Mesenchymal stem cell (in vitro differentiated cells and primary cell): ENCODE measurements at places on chromosomes 1 and 21.
A peak's percentile ranks its signal among the peaks of the same experiment; 100 is the strongest.

DNA sequence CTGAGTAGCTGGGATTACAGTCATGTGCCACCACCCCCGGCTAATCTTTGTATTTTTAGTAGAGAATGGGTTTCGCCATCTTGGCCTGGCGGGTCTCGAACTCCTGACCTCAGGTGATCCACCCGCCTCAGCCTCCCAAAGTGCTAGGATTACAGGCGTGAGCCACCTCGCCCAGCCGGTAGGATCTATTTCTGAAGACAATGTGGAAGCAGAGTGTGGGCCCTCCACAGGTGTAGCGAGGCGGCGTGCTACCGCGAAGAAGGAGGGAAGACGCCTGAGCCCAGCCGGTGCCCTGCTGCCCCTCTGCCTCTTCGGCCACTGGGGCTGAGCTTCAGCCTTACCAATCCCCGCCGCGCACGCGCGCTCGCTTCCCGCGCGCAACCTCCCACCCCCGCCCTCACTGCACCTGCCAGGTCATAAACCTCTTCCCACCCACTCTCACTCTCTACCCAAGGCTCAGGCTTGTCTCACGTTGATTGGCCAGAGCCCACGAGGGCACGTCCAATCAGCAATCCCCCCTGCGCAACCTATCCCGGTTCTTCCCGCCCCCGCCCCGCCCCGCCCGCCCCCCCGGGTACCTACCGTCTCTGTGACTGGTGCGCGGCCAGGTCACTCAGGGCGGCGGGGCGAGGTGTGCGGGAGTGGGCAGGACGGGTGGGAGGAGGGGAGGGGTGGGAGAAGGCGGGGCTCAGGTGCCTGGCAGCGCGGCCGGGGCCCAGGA is 409 bp upstream of the HOOK1 start:
- no peak overlapping the region for H3K27ac ChIP-seq
- peaks cover 14% of the 10 kb centered on the region for H3K4me1 ChIP-seq
- DNase-seq, result no peak
- no peaks in the 10 kb centered on the region for H3K27me3 ChIP-seq
- peak overlapping the region; percentile 34 for H3K4me3 ChIP-seq
- no peaks in the 10 kb centered on the region for H3K36me3 ChIP-seq

DNA sequence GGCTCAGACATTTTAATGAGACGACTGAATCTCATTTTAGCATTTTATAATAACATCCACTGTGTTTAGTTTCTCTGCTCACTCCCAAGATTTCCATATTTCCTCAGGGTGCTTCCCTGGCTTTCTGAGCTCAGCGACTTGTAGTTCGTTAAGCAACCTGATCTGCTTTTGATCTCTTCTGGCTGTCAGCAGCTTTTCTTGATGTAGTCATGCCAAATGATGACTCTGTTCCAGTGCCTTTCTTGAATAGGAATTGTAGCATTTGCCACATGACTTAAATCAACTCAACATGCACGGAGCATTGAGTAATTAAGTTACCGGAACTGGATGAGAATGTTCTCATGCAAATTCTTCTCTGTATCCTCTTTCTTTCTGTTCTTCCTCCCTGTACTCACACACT is 246.1 kb downstream of the FMN2 start:
- no peaks in the 10 kb centered on the region for H3K27me3 ChIP-seq
- no peaks in the 10 kb centered on the region for H3K4me1 ChIP-seq
- H3K4me3 ChIP-seq, result peak overlapping the region; percentile 9
- peak; percentile 91 for DNase-seq

DNA sequence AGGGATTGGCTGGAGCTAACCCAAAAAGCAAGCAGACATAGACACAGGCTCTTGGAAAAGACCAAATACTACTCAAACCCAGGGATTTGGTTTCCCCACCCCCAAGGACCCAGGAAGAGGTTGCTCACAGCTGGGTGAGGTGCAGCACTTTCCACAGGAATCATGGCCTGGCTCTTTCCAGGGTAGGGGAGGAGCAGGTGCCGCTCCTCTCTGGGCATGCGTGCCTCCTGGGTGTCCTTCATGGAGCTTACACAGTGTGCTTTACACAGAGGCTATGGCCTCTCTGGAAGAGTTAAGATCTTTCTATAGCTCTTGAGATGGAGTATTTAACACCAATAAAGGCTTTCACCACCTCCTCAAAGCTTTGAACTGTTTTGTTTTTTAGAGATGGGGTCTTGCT is 88.3 kb downstream of the CD58 start:
- H3K36me3 ChIP-seq, result no peaks in the 10 kb centered on the region
- peaks cover 8% of the 10 kb centered on the region for H3K4me1 ChIP-seq
- no peaks in the 10 kb centered on the region for H3K27me3 ChIP-seq

DNA sequence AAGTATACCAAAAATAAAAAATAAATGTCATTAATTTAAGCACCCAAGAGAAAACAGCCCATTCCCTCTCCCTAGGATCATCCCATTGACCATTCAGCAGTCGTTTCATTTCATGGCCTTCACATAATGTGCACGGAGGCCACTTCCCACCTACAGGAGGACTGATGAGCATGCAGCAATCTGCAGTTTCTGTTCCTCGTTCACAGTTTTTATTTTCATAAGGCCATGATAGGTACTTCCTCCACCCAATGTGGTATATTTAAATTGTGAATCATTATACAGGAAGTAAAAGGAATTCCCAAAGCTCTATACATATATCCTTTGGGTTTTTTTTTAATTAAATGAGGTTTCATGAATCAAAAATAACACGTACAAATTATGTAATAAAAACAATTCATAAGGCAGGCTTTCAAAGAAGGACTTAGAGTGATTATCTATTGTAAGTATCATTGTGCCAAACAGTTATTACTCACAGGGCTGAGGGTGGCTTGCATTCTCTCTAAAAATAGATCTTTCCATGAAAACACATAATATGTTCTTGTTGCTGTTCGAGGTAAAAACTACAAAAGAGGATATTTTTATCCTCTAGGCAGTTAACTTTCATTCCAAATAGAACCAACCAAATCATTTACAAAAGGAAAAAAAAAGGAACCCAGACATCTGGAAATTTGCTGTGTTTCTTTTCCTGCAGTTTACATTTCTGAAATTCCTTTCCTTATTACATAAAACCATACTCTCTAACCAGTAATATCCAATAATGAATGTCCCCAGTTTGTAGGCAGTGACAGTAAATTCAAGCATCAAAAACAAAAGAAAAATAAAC is 27.5 kb upstream of the SLC44A3 start:
- H3K27ac ChIP-seq, result peak overlapping the region; percentile 80
- H3K27me3 ChIP-seq, result no peaks in the 10 kb centered on the region
- peak overlapping the region; percentile 54 for H3K4me3 ChIP-seq
- peaks cover 4% of the 10 kb centered on the region for H3K4me1 ChIP-seq
- DNase-seq, result peak; percentile 85
- H3K36me3 ChIP-seq, result no peaks in the 10 kb centered on the region

DNA sequence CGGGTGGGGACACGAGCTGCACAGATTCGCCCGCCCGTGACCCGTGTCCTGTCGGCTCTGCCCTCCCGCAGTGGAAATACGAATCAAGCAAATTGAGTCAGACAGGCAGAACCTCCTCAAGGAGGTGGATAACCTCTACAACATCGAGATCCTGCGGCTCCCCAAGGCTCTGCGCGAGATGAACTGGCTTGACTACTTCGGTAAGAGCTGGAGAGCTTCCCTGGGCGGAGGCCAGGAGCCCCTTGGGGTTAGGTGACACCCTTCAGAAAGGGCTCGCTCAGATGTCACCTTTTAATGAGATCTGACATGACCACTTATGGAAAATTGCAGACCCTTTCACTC is 489 bp downstream of the CDCA8 start:
- peaks cover 10% of the 10 kb centered on the region for H3K36me3 ChIP-seq
- peak overlapping the region; percentile 98 for H3K4me3 ChIP-seq
- H3K4me1 ChIP-seq, result peaks cover 20% of the 10 kb centered on the region

DNA sequence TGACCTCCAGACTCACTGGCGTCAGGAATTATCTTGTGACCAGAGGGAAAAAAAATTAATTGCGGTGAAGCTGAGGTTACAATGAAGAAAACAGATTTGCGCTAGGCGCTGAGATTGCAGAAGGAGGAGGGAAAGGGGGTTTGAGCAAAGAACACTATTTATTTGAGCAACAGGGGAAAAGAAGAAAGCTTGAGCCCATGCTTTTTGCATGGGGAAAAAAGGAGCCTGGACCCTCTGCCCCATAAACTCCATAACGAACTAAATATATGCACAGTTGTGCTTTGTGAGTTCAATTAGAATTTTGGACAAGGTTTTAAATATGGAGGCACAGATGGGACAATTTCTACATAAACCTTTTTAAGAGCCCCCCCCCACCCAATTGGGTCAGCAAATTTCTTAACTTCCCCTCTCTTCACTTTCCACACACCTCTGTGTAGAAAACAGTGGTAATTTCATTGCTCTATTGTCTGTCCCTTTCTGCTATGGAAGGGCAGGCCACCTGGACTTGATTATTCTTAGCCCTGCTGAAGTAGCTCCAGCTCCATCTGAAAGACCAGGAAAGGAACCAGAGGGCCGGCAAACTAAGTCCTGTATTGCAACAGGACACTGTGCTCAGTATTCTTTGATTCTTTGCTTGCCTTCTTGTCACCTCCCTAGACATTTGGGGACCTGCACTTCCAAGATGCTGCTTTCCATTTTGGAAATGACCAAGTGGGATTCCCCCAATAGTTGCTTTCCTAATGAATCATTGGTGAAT is 862 bp upstream of the ID3 start:
- peak; percentile 62 for DNase-seq
- peak overlapping the region; percentile 80 for H3K27ac ChIP-seq
- H3K4me1 ChIP-seq, result peaks cover 26% of the 10 kb centered on the region
- peaks cover 16% of the 10 kb centered on the region for H3K27me3 ChIP-seq

DNA sequence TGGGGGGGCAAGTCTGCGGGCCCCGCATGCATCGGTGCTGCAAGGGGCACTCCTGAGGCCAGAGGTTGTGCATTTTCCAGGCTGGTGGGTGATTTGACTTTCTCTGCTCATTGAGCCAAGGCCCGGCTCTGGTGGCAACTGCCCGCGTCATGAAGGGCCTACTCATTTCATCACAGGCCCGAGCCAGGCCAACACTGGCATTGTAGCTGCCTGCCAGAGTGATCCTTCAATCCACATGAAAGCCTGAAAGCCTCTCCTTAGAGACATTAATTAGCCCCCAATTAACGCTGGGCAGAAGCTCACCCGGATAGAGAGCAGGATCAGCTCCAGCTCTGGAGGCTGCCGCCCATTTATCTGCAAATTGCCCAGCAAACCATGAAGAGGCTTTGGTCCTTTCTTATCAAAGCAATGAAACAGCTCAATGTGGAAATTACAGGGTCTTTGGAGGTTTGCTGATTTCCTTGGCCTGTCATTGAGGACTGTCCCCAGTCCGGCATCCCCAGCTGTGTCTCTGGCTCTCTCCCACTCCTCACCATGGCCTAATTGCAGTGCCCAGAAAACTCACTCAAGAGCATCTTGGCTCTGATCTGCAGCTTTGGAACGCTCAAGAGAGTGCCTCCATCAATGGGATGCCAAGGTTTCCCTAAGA is 50.4 kb upstream of the STUM start:
- no peak overlapping the region for H3K4me3 ChIP-seq
- H3K4me1 ChIP-seq, result no peaks in the 10 kb centered on the region
- no peaks in the 10 kb centered on the region for H3K36me3 ChIP-seq
- peaks cover 32% of the 10 kb centered on the region for H3K27me3 ChIP-seq
- DNase-seq, result no peak

- no peak overlapping the region for H3K4me3 ChIP-seq
- H3K4me1 ChIP-seq, result peaks cover 11% of the 10 kb centered on the region
- peak; percentile 99 for DNase-seq
Observed at GRCh38 chr1:204417074-204417997, 5.7 kb upstream of the PPP1R15B start.

DNA sequence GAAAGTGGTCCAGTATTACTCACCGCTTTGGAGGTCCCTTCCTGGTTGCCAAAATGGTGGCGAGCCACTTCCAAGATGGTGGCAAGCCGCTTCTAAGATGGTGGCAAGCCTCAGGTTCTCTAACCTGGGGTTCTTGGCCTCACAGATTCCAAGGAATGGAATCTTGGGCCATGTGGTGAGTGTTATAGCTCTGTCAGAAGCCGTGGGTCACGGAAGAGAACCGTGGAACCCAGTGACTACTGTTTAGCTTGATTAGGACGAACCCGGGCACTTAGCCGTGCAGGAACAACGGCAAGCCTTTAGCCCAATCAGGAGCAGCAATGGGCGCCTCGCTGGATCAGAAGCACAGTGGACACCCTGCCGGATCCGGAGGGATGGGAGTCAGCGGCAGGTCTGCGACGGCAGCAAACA is 356.2 kb upstream of the TMPRSS15 start:
- DNase-seq, result no peak
- no peak overlapping the region for H3K27ac ChIP-seq
- no peak overlapping the region for H3K4me3 ChIP-seq
- H3K4me1 ChIP-seq, result no peaks in the 10 kb centered on the region

- DNase-seq, result peak; percentile 92
- H3K36me3 ChIP-seq, result no peaks in the 10 kb centered on the region
- H3K4me1 ChIP-seq, result peaks cover 13% of the 10 kb centered on the region
- peak overlapping the region; percentile 1 for H3K27ac ChIP-seq
Observed at GRCh38 chr1:234533034-234533891, 54.3 kb upstream of the TARBP1 start.

DNA sequence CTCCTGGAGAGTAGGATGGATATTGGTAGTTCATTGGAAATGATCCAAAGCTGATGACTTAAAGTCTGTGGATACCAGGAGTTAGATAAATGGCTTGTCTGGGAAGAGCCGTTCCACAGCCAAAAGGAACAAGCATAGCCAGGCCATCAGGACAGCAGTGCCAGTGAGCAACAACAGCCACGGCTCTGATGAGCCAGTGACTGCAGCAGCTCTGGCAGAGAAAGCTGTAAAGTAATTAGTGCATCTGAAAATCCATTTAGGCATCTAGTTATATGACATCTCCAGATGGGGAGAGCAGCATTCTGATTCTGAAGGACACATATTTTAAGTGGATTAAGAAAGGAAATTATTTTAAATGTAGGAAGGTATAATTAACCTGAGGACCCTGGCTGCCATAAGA is 256.2 kb upstream of the PLXNA2 start:
- H3K27me3 ChIP-seq, result peaks cover 3% of the 10 kb centered on the region
- H3K4me3 ChIP-seq, result no peak overlapping the region
- peaks cover 2% of the 10 kb centered on the region for H3K4me1 ChIP-seq
- no peak for DNase-seq
